ENCODE measurements at places on chromosomes 7 and 10. TPM values are rescaled to one million over a fixed set of nuclear protein-coding genes. Genes with fewer than 3 reads are reported as not detected.

- no peaks in the 10 kb centered on the region for H3K36me3 ChIP-seq
- no peak for DNase-seq
- H3K27me3 ChIP-seq = no peaks in the 10 kb centered on the region
- peaks cover 63% of the 10 kb centered on the region for H3K4me1 ChIP-seq
Measured at GRCh38 chr10:61939902-61940301, 38.4 kb downstream of the ARID5B start.

Gene FASTK
- total RNA-seq = 82.8 TPM

GRCh38 chr7:143285470-143285778, 666 bp downstream of the TMEM139 start:
- H3K27ac ChIP-seq = peak overlapping the region; percentile 10
- no peaks in the 10 kb centered on the region for H3K27me3 ChIP-seq
- no peak for DNase-seq
- H3K36me3 ChIP-seq = no peaks in the 10 kb centered on the region

DNA sequence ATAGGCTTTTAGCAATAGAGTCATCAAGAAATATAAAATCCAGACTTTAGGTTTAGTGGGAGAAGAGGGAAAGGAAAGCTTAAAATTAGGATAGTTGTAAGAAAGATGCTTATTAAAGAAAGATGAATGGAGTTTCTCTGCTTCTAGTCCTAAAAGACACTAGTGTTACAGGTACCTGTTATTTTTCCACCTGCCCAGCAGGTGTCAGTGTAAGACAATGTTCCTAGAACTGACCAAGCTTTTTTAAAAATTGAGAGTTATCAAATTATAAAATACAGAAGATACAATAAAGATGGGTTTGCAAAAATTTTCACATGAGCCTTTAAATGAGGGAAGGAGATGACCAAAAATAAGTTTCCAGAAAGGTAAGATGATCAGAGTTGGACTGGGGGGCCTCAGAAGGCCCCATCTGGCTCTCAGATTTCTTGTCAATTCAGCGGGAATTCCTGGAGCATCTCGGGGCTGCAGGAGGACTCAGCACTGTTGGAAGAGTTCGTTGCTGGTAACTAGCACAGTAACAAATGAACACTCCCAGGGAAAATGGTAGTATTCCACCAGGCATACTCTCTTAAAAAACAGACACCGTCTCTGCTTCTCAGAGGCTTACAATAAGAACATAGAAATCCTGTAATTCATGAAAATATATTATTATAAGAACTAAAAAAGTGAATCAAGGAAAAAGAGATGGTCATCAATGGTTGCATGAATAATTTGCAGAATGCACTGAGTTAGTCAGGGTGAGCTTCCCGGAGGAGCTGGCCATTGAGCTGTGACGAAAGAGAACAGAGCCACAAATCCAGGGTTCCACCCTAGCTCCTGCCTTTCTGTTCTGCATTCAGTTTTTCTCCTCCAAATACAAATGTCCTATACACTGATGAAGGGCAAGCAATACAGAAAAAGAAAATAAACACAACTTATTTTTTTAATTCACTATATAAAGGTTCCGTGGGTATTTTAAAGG, 71.8 kb upstream of the PIK3CG start:
- no peaks in the 10 kb centered on the region for H3K36me3 ChIP-seq
- no peak for DNase-seq
- no peaks in the 10 kb centered on the region for H3K4me1 ChIP-seq
- no peak overlapping the region for H3K27ac ChIP-seq
- H3K4me3 ChIP-seq = no peak overlapping the region
- no peaks in the 10 kb centered on the region for H3K27me3 ChIP-seq

Gene SUN3
- total RNA-seq = not detected

Gene DRGX
- total RNA-seq = not detected

- no peak for DNase-seq
- no peaks in the 10 kb centered on the region for H3K4me1 ChIP-seq
- no peak overlapping the region for H3K27ac ChIP-seq
- no peaks in the 10 kb centered on the region for H3K36me3 ChIP-seq
Measured at GRCh38 chr10:77716458-77717317, 79.1 kb upstream of the KCNMA1 start.

Gene CYP26C1
- not detected for total RNA-seq

DNA sequence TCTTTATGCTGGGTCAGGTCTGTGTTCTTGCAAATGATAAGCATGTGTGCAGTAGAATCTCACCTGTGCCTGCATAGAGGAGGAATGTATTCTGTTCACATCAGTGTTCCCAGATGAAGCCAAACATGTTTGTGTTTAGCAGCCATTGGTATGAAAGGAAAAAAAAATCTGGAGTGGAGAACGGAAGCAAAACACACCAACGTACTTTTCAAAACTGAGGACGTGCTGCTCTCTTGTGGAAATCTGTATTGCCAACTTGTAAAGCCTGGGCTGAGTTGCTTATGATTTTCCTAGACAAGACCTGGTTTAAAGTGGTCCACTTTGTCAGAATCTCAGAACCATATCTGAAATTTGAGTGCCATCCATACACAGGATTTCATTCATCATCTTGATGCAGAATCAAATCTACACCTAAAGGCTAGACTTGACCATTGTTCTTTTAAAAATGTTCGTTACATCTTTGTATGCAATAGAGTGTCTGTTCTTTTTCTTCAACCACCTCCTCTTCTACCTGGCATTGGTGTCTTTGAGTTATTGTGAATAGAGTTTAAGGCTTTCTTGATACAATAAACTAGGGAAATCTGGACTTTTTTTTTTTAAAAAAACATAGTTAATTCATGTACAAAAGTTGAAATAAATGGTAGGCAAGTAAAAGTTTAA, 367.7 kb downstream of the PHF14 start:
- H3K36me3 ChIP-seq = no peaks in the 10 kb centered on the region
- no peak overlapping the region for H3K27ac ChIP-seq
- H3K4me3 ChIP-seq = no peak overlapping the region
- H3K27me3 ChIP-seq = no peaks in the 10 kb centered on the region
- no peak for DNase-seq

Gene MPP7
- total RNA-seq = 8.4 TPM

DNA sequence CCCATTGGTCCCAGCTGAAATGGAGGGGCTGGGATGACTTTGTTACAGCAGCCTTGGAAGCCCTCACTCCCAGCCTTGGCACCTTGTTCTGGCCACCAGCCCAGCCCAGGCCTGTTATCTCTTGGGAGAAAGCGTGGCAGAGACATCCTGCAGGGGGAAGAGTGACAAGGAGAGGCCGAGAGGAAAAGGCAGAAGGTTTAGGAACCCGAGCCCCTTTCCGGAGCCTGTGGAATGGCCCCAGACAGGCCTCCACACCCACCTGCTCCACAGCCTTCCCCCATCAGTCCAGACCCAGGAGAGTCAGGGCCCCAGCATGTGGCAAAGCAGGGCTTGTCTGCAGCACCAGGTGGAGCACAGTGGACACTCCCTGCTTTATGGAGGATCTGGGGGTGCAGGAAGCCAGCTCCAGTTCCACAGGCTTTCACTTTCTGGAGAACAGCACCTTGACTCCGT, 24.1 kb upstream of the TRIM8 start:
- no peak overlapping the region for H3K4me3 ChIP-seq
- H3K36me3 ChIP-seq = peaks cover 6% of the 10 kb centered on the region
- no peaks in the 10 kb centered on the region for H3K4me1 ChIP-seq
- DNase-seq = no peak
- peak overlapping the region; percentile 80 for H3K27ac ChIP-seq

GRCh38 chr10:19874791-19875190, 58.6 kb downstream of the PLXDC2 start:
- no peak overlapping the region for H3K27ac ChIP-seq
- no peak overlapping the region for H3K4me3 ChIP-seq
- no peak for DNase-seq

Gene NPC1L1
- total RNA-seq = 0.30 TPM

GRCh38 chr7:70647801-70648498, 484.0 kb upstream of the GALNT17 start:
- H3K4me1 ChIP-seq = no peaks in the 10 kb centered on the region
- no peaks in the 10 kb centered on the region for H3K27me3 ChIP-seq

DNA sequence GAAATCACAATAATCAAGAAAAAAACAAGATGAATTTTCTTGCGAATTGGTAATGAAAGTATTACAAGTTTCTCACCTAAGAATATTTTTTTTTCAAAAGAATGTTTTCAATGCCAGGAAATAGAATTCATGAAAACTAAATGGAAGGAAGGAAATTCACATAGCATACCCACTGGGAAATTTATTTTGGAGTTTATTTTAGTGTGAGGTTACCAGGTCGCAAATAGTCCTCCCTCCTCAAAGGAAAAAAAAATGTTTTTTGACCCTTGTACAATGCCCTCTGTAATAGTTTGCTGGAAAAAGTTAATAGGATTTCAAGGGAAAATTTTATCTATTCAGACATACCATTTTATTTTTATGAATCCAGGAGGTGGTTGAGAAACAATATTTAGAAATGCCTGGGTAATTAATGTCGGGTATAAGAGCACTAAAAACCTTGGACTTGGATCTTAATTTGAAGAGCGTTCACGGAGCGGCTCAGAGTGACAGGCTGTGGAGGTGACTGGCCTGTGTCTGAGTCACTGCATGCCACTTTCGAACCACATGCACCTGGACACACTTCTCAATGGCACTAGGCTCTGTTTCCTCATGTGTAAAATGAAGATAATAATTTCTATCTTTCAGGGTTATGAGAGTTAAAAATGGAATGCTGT, 28.2 kb downstream of the CUBN start:
- peaks cover 8% of the 10 kb centered on the region for H3K4me1 ChIP-seq
- no peaks in the 10 kb centered on the region for H3K27me3 ChIP-seq
- no peak overlapping the region for H3K4me3 ChIP-seq
- H3K27ac ChIP-seq = no peak overlapping the region
- no peaks in the 10 kb centered on the region for H3K36me3 ChIP-seq

GRCh38 chr7:121620206-121620605, 224.1 kb upstream of the FAM3C start:
- no peak for DNase-seq
- no peak overlapping the region for H3K27ac ChIP-seq
- H3K4me3 ChIP-seq = no peak overlapping the region
- no peaks in the 10 kb centered on the region for H3K4me1 ChIP-seq

DNA sequence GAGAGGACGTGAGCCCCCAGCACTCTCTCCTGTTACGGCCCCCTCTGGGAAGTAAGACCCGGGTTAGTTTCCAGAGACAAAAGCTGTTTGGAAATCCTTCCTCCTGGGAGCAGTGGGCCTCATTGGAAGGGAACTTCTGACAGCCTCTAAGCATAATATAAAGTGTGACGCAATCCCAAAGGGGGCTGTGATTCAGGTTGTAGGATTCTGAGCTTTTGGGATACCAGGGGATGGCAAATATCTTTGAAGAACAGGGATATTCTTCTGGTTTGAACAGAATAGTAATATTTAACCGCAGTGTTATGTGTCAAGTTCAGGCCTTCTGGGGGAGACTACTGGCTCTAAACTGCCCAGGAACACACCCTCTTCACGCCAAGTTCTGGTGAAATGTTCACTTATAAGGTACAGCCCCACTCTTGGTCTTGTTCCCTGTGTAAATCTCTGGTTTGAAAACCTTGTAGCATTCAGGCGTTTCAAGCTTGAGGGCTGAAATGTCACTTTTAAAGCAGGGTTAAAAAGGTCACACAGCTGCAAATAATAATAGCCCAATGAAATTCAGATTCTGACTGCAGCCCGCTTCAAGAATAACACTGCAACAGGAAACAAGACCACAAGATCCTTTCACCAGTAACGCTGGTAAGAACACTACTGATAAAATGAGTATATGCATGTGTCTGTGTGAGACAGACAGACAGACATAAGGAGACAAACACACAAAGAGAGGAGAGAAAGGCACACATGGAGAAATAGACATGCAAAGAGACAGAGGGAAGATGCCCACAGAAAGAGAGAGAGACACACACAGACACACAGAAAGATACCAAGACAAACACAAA, 69.0 kb downstream of the CREB5 start:
- no peak overlapping the region for H3K27ac ChIP-seq
- H3K36me3 ChIP-seq = no peaks in the 10 kb centered on the region
- H3K27me3 ChIP-seq = no peaks in the 10 kb centered on the region
- peak; percentile 28 for DNase-seq
- no peaks in the 10 kb centered on the region for H3K4me1 ChIP-seq

- peaks cover 20% of the 10 kb centered on the region for H3K4me1 ChIP-seq
- no peak for DNase-seq
- H3K4me3 ChIP-seq = no peak overlapping the region
- no peaks in the 10 kb centered on the region for H3K27me3 ChIP-seq
Measured at GRCh38 chr10:88270871-88271713, 312.0 kb downstream of the RNLS start.

GRCh38 chr10:126027692-126028091, 131.3 kb downstream of the FANK1 start:
- H3K27me3 ChIP-seq = no peaks in the 10 kb centered on the region
- H3K4me1 ChIP-seq = no peaks in the 10 kb centered on the region
- DNase-seq = no peak

DNA sequence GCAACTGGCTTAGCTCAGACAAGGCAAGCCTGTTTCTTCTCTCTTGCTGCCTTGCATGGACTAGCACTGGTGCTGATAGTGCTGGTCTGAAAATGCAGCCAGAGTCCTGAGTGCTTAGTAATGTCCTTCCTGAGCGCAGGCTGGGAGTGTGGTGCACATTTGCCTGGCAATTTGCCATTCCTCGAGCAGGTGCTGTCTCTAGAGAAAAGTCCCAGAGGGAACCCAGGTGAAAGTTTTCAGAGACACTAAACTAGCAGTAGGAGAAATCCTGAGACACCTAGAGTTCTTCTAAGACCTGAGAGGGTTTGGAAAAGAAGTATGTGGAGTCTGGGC, 1.9 kb downstream of the SFTPD start:
- no peaks in the 10 kb centered on the region for H3K27me3 ChIP-seq
- H3K4me1 ChIP-seq = no peaks in the 10 kb centered on the region
- H3K27ac ChIP-seq = no peak overlapping the region
- no peak for DNase-seq
- no peaks in the 10 kb centered on the region for H3K36me3 ChIP-seq

Gene HOXA9
- total RNA-seq = 13.0 TPM

Gene CYP2E1
- total RNA-seq = 1.3 TPM

All from tibial nerve (tissue), 4 donors.